ENCODE measurements at places on chromosomes 5 and 9. TPM values are rescaled to one million over a fixed set of nuclear protein-coding genes. Genes with fewer than 3 reads are reported as not detected.

The PCAT7 gene
- not detected for total RNA-seq

The SPINK6 gene
- total RNA-seq: not detected

The SLC27A6 gene
- total RNA-seq: not detected

The CCDC152 gene
- 4.2 TPM for total RNA-seq

The ENHO gene
- total RNA-seq: not detected

The LTC4S gene
- 3.9 TPM for total RNA-seq

The OGN gene
- total RNA-seq: not detected

The GBGT1 gene
- 5.1 TPM for total RNA-seq

The OCLN gene
- total RNA-seq: 2.2 TPM

The ACSL6 gene
- 30.8 TPM for total RNA-seq

The FBXW5 gene
- 108 TPM for total RNA-seq

The BNC2 gene
- total RNA-seq: 0.15 TPM

The HACD4 gene
- total RNA-seq: 13.0 TPM

The FBN2 gene
- total RNA-seq: not detected

The EQTN gene
- not detected for total RNA-seq

The GRAMD2B gene
- 4.2 TPM for total RNA-seq

The HCN1 gene
- total RNA-seq: not detected

The BAAT gene
- not detected for total RNA-seq

The PDZD2 gene
- total RNA-seq: not detected

The GZMA gene
- total RNA-seq: 160 TPM

The KCNMB1 gene
- total RNA-seq: not detected

The CMYA5 gene
- 0.08 TPM for total RNA-seq

The TMEFF1 gene
- 0.23 TPM for total RNA-seq

The KYAT1 gene
- total RNA-seq: 15.5 TPM

The ANKRD31 gene
- 0.10 TPM for total RNA-seq

The BBLN gene
- 95.0 TPM for total RNA-seq
